Activated T-cell treated with anti-CD3 and anti-CD28 coated beads for 24 hours (primary cell): ENCODE measurements at places on chromosomes 5 and 9.

DNA sequence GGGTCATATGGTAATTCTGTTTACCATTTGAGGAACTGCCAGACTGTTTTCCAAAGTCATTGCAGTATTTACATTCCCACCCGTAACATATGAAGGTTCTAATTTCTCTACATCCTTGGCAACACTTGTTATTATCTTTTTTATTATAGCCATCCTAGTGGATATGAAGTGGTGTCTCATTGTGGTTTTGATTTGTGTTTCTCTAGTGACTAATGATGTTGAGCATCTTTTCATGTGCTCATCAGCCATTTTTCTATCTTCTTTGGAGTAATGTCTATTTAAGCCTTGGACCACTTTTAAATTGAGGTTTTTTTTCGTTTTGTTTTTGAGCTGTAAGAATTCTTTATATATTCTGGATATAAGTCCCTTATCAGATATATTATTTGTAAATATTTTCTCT, 132.8 kb upstream of the RUSC2 start:
- DNase-seq, result no peak

DNA sequence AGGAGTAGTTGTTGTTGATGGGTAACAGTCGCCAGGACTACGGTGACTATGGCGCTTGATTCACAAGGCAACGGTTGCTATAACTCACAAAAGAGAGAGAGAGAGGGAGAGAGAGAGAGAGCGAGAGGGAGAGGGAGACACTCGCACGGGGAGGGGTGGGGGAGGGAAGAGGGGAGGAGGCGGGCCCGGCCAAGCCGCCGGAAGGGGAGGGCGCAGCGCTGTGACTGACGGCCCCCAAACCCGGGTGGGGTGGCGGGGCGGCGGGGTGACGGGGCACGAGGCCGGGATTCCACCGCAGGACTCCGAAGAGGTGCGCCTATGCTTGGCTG, at the start of gene RFX3:
RFX3 (minus strand) TSS at position 166 of the 329 bp plus-strand sequence. CDS start 130,413 bp downstream, outside the sequence.
- peak; percentile 89 for DNase-seq

DNA sequence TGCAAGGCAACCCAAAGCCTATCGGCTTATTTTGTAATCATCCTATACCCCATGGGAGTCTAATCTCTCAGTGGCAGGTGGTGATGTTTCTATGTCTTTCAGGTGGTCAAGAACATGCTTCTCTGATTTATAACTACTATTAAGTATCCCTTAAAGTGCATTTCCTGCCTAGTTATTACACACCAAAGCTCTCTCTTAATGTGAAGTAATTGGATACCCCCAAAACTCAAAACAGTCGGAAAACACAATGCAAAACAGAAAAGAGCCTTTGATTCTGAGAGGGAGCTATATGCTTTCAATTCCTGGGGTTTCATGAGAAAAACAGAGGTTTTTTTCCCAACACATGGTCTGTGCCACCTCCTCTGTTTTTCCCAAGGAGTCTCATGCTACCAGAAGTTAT, 416.4 kb downstream of the CSNK1G3 start:
- DNase-seq, result no peak

DNA sequence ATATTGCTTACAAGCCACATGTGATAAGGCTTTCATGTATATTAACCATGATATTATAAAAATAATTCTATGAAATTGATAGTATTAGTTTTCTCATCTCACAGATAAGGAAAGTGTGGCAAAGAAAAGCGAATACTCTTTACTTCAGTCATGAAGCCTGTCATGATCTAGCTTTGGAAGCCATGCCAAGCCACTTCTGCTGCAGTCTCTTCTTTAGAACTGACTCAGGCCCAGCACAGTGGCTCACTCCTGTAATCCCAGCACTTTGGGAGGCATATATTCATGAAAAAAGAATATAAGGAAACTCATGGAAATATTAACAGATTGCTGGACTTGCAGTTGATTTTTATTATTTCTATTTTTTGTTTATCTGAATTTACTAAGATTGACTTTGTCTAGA, 42.9 kb upstream of the PJA2 start:
- DNase-seq, result no peak

DNA sequence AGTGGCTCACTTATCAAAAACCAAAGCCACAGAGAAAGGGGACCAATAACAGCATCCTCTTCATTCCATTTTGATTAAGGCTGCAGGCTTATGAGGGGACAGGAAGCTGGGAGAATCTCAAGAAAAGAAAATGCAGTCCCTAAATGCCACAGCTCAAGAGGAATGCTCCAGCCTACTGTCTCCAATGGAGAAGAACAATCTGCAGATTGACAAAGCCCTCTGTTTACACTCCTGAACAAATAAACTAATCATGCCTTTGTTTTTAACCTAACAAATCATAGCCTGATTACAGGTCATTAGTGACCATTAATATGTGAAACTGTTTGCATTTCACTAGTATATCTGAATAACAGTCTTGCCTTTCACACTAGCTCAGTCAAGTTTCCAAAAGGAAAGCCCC, 26.5 kb downstream of the PPP2R2B start:
- no peak for DNase-seq

DNA sequence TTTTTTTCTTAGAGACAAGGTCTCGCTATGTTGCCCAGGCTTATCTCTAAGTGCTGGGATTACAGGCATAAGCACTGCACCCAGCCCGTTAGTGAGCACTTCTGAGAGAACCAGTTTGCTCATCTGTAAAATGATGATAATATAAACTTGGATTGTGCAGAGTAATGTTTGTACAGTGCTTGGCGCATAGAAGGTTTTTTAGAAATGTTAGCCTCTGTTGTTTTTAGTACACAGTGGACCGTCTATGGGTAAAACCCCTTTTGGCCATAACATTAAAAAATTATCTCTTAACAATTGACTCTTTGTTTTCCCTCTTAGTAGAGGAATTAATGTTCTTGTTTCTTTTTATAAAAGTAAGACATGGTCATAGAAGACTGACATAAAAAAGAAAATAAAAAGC, 202.1 kb downstream of the PCSK5 start:
- DNase-seq, result no peak

- no peak for DNase-seq
Measured at GRCh38 chr5:172855597-172856292, 21.7 kb downstream of the ERGIC1 start.

GRCh38 chr9:137630126-137630525, 11.3 kb downstream of the EHMT1 start:
- DNase-seq, result no peak

DNA sequence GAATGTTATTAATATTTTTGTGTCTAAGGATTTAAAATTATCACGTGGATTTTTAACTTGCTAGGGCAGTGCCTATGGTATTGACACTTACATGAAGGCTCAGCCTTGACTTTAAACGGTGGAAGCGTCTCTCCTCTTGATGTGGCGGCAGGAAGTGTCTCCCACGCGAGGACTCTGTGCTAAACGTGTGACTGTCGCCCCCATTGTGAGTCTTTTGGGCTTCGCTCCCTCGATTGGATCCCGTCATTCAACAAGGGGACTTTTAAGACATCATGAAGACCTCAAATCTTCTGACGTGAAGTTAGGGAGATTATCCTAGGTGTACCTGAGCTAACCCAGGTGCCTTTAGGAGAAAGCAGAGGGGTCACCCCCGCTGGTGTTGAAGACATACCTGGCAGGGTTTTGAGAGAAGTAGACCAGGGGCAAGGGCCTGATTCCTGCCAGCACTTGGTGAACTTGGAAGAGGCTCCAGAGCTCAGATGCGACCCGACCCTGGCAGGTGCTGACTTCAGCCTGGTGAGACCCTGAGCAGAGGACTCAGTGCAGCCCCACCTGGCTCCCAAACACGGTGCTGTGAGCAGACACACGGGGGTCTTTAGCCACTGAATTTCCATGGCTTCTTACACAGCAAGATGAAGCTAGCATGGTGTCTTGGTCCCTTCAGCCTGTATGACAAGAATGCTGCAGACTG, 55.7 kb upstream of the IRX4 start:
- DNase-seq, result no peak

DNA sequence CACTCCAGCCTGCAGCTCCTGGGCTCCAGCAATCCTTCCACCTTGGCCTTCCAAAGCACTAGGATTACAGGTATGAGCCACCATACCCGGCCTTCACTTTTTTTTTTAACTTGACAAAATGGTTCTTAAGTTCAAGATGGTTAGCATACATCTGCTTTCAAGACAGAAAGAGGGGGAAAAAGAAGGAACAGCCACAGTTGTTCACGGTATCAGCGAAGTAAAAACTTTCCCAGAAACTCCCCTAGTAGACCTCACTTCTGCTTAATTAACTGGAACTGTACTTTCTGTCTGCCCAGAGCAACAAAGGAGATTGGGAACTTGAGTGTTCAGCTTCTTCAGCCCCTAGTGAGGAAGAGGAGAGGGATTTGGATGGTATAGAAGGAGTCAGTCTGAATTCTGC, 116.7 kb downstream of the UGCG start:
- DNase-seq, result no peak

DNA sequence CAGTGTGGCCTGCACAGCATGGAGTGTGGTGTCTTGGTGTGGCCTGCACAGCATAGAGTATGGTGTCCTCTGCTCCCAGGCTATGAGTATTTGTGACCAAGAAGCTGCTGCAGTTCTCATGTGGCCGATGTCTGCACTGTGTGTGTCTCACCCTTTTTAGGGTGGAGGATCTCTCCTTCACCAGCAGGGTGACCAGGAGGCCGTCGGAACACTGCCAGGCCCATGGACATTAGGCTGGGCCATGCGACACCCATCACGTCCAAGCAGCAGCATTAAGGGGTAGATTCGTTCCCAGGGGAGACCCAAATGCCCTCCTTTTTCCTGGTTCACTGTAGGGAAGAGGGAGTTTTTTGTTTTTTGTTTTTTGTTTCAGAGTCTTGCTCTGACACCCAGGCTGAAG, 115.3 kb upstream of the SPIN1 start:
- DNase-seq, result no peak

- DNase-seq, result no peak
Measured at GRCh38 chr5:39102684-39103155, 28.5 kb upstream of the RICTOR start.

GRCh38 chr5:159951387-159951786, 35.1 kb downstream of the ADRA1B start:
- no peak for DNase-seq

DNA sequence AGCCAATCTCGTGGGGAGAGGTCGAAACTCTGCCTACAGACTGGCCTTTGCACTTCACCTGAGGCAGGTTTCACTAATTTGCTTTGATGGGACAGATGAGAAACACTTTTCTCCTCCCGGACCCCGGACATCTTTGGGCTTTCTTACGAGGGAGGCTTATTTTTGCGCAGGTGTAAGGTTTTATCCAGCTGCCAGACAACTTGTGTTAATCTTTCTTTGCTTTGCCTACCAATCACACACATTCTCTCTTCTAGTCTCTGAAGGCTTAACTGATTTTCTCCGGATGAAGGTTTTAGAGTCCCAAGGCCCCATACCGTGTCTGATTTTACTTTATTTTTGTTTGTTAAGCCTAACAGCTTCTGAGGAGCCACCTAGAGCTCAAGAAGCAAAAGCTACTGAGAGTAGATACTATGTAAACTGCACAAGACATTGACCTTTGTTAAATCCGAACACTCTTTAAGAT, 436 bp upstream of the EMB start:
- no peak for DNase-seq

DNA sequence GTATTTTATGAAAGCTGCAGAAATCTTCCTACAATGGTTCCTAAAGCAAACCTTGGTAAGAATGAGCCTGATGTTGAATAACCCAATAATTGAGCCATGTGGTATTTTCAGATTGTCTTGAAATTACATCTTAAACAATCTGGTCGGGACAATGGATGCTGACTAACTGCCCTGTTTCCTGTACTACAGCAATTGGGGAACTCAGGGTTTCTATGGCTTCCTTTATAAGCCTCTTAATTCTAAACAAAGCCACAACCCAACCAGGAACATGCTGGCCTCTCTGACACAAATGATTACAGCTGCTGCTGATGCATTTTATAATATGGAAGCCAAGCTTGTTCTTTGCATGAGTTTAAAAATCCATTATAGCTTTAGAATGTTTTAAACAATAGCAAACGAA, 30.2 kb downstream of the PTPN3 start:
- no peak for DNase-seq

- no peak for DNase-seq
Measured at GRCh38 chr5:11452852-11453251, 451.4 kb downstream of the CTNND2 start.

DNA sequence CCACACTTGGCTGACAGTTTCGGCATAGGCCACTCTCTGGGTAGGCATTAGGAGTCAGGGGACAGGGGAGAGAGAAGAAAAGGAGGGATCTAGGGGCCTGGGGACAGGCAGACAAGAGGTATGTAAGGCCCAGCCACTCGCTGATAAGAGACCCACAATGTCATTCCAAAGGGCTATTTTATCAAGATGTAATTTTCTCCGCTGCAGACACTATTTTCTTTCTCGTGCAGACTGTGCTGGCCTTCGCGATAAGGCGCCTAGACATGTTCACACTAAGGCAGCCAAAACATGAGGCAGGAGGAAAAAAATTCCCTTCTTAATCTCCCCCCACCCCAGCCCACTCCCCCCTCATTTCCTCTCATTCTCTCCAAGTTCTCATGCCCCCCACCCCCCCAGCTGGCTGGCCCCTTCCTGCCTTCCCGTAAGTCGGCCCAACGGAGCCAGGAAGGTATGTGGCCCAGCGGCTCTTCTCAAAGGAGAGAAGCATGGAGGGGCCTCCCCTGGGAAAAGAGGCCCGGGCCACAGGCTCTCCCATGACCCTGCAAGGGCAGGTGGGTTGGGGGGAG, 44.9 kb upstream of the SYNPO start:
- DNase-seq, result no peak

GRCh38 chr9:18346745-18347144, 127.2 kb upstream of the ADAMTSL1 start:
- no peak for DNase-seq

GRCh38 chr9:99595796-99596195, 225.9 kb upstream of the NR4A3 start:
- DNase-seq, result no peak

- DNase-seq, result no peak
Measured at GRCh38 chr9:126223798-126224531, 102.7 kb upstream of the MVB12B start.

- no peak for DNase-seq
Measured at GRCh38 chr5:118006219-118006618, 982.1 kb downstream of the DTWD2 start.

- no peak for DNase-seq
Measured at GRCh38 chr5:82859451-82860140, 217.6 kb downstream of the TMEM167A start.

GRCh38 chr9:6328103-6328502, at the start of gene TPD52L3:
TPD52L3 (plus strand) TSS chr9:6328375; CDS start chr9:6328596, 221 bp downstream.
- no peak for DNase-seq

- no peak for DNase-seq
Measured at GRCh38 chr5:154783774-154784460, 28.7 kb downstream of the LARP1 start.

- no peak for DNase-seq
Measured at GRCh38 chr9:86469476-86470250, 115.5 kb upstream of the TUT7 start.

- DNase-seq, result no peak
Measured at GRCh38 chr9:93586290-93587057, 10.1 kb downstream of the PHF2 start.
